ENCODE measurements at places on chromosomes 1 and 21.

DNA sequence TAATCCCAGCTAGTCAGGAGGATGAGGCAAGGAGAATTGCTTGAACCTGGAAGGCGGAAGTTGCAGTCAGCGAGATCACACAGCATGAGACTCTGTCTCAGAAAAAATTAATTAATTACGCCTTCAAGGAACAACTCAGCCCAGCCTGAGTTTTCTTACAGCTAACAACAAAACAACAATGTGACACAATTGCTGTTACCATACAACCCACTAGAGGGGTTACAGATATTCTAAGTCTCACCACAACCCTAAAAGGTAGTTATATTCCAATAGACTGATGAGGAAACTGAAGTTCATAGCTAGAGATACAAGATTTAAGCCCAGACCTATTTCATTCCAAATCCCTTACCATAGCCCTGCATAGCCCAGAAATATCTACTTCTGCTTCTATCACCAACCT is 2.9 kb upstream of the LRRC8C start:
- no peak for DNase-seq

DNA sequence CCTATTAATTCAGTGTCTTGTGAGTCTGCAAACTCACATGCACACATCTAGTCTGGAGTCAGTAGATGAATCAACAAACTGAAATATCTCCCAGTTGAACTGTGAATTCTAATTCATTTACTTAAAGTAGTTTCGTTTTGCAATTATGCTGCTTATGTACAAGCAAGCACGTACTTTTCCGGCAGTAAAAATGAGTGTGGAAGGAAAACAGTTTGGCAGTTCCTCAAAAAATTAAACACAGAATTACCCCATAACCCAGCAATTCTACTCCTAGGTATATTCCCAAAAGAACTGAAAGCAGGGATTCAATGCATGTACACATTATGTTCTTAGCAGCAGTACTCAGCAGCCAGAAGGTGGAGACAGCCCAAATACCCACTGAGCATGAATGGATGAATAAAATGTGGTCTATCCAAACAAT is 49.3 kb downstream of the GNB1 start:
- DNase-seq = no peak

- DNase-seq = no peak
These were observed 175.9 kb upstream of the KCND3 start for GRCh38 chr1:112165375-112165774.

GRCh38 chr21:35204125-35204524 is 155.0 kb upstream of the RUNX1 start:
- no peak for DNase-seq

DNA sequence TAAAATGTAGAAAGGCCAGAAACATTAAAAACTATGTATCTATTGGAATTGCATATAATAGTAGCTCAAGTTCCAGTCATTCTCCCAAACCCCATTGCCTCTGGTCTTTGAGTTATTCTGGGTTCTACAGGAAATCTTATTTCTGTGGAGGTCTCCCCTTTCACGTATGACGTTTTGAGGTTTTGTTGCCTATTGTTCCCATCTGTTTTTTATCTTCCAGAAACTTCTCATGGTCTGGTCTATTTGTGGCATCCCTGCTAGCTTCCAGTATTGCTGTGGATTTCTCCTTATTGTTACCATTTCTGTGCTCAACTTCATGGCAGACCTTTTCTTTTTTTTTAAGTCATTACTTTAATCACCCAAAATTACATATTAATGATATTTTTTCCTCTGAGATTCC is 43.3 kb downstream of the DTL start:
- DNase-seq = no peak

DNA sequence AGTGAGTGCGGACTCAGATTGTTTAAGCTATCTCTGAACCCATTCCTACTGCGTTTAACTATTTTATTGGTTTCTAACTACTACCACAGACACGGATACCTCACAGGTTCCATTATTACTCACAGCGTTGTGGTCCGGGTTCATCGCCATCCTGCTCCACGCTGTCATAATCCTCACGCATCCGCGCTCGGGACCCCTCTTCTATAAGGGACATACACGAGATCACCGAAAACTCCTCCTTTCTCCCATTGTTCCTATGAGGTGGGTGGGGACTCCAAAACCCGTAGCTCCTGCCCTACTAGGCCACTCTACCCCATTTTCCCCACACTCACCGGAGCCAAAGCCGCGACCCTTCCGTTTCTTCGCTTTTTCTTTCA is 610 bp downstream of the RBM8A start:
- DNase-seq = no peak

DNA sequence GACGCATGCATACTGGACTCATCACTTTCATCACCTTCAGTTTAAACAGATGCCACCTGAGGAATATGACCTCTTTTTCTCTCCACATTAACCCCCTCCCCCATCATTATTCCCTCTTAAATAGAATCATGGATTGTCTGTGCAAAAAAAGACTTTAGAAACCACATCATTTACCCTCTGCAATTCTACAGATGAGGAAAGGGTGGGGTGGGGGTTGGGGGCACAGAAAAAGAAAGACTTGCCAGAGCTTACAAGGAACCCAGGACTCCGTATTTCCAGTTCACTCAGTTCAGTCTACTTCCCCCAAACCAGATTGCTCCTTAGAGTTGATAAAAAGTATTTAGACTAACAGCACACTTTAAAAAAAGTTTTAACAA is 26.2 kb upstream of the NFIA start:
- no peak for DNase-seq

- DNase-seq = no peak
These were observed 423.9 kb downstream of the DSCAM start for GRCh38 chr21:40422896-40423635.

DNA sequence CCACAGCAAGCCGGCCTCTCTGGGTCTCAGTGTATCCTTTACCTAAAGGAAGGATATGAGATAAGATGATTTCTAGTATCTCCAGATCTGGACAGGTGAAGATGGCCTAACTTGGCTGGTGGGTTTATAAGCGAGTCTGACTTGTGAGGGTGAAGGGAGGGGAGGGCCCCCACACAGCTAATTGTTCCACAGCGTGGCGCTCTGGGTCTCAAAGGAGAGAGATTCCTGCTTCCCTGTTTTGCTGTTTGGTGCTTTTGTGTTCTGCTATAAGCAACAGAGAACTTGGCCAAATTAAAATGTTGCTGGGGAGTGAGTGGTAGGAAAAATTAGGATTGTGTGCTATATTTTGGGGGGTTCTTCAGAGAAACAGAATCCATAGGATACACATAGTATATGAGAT is 28.9 kb upstream of the NLRP3 start:
- no peak for DNase-seq

DNA sequence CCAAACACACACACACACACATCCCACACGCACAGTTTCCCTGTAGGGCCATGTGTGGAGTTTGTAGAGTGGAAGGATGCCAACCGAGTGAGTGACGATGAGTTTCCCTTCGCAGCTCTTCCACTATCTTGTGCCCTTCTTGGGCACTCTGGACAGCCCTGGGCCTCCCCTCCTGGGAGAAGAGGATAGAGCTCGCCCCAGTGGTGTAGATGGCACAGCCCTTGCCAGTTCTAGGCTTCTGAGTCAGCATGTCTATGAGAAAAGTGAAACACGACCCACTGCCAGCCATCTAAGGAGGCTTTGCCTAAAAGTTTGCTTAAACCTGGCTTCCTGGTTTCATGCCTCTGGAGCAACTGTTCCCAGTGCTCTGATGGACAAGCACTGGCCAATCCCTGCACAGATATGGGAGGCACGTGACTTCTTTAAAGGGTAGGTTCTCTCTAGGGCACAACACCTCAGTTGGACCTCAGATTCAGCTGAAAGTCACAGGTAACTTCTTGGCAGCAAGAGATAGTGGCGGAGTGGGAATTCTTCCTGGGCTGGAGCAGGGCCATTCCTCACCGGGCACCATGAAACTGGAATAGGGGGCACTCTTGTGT is 195.9 kb upstream of the GALNT2 start:
- DNase-seq = no peak

DNA sequence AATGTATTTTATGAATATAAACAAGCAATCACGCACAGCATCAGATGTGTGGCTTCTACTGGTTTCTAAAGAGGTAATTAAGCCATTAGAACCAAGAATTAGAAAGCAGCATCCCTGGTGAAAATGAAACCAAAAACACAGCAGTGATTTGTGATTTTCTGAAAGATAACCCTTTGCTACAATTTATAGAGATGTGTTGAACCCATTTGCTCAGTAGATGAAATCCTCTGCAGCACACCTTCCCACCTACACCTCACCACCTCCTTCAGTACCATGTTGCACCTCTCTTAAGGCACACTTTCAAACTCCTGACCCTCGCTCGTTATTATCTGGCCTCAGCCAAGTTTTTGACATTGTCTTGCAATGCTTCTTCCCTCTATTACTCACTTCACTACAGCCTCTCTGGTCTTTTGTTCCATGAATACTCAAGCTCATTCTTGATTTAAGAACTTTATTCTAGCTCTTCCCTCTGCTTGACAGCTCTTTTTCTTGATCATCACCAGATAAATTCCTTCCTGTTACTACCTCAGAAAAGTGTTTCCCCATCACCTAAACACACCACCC is 38.6 kb downstream of the NSL1 start:
- no peak for DNase-seq

- DNase-seq = no peak
These were observed 14.3 kb downstream of the SLC6A9 start for GRCh38 chr1:44016890-44017400.

GRCh38 chr1:44316231-44316759 is 38.8 kb downstream of the ERI3 start:
- no peak for DNase-seq

GRCh38 chr1:1817221-1817620 is 39.0 kb upstream of the NADK start:
- DNase-seq = no peak

DNA sequence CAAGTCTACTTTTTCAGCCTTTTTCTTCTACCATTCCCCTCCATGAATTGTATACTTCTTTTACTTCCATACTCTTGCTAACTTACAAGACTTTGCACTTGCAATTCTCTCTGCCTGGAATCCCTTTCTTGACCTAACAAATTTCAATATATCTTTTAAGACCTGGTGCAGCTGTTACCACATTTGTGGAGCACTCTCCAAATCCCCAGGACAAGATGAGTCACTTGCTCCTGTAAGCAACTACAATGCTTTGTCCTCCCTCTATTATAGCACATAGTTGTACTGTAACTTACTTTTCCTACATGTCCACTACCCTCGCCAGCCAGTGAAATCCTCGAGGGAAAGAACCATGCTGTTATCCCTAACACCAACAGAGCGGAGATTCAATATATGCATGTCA is 43.1 kb downstream of the WARS2 start:
- DNase-seq = no peak

DNA sequence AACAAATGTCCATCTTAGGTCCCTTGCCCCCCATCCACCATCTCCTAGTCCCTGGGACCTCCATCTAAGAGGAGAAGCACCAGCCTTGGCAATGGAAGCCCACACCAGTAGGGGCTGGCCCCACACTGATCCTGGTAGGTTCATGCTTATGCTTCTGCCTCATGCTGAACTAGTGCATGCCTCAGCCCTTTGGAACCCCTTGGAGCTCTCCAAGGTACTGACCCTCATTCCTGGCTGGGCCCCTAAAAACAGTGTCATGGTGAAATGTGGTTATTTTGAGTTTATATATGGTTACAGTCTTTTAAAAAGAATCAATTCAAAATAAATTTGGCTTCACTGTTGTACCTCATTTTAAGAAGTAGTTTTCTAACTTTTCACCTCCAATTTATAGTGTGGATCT is 108.3 kb downstream of the HIVEP3 start:
- peak; percentile 47 for DNase-seq

- no peak for DNase-seq
These were observed 166.5 kb downstream of the DHRS3 start for GRCh38 chr1:12451560-12451900.

GRCh38 chr1:171581226-171581625 is 40.8 kb upstream of the MYOCOS start:
- DNase-seq = no peak

DNA sequence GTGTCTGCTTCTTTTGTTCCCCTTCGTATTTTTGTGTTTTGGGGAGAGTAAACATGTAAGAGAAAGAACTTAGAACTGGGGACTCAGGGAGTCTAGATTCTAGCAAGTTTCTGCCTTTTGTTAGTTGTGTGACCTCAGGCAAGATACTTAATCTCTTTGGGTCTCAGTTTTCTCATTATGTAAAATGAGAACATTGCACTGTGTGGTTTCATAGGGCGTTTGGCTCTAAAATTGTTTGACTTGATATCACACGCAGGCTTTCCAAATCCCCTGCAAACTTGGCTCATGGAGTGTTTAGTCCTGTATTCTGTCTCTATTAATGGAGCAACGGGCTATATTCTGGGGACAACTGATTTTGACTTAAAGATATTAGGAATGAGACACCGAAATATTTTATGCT is 57.7 kb downstream of the NTNG1 start:
- DNase-seq = peak; percentile 10

DNA sequence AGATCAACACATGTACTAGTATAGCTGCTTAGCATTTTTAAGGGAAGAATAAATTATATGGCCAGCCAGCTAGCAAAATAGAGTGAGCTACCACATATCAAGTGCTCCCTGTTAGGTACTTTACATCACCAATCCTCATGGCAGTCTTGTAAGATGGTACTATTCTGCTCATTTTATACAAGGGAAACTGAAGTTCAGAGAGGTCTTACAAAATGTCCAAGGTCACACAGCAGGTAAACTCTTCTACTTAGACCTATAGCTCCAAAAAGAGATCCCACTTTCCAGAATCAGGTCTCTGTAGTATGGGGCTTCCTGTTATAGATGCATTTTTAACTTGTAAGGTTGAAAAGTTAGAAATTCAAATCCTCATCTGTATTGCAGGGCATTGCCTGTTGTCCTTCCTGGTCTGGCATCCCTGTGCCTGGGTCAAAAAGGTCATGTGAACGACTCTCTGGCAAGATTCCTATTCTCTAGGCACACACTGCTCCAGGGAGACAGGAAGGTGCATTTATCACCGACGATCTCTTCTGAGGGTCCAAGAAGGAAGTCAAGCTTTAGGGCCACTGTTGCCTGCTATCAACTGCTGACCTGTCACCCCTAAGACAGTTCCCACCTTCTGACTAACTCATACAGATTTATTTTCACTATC is 41.1 kb downstream of the TRIT1 start:
- DNase-seq = no peak

- no peak for DNase-seq
These were observed 253.5 kb downstream of the AKT3 start for GRCh38 chr1:243596431-243597062.

DNA sequence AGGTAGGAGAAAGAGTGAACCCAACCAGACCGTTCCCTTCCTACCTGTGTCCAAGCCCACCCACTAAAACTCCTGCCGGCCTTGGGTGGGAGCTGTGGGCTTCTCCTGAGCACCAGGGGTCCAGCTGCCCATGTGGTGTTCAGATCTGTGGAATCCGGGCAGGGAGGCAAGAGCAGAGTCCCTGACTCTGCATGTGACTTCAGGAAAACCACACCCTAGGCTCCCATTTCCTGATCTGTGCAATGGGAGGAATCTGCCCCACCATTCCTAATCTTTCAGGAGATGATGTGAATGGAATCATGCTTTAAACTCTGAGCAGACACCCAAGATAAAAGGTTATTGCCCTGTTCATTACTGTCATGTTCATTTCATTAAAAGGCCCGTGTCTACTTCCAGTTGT is 27.6 kb downstream of the EIF2D start:
- no peak for DNase-seq

GRCh38 chr21:22062472-22063139 is 1064.4 kb downstream of the NCAM2 start:
- DNase-seq = no peak

All from muscle of back (tissue), 13 donors.